ENCODE measurements at places on chromosomes 2 and 18.

- no peak for DNase-seq
These were observed 88.5 kb upstream of the ODC1 start for GRCh38 chr2:10536569-10537133.

- DNase-seq = no peak
These were observed 202.2 kb downstream of the SOX11 start for GRCh38 chr2:5894355-5894754.

DNA sequence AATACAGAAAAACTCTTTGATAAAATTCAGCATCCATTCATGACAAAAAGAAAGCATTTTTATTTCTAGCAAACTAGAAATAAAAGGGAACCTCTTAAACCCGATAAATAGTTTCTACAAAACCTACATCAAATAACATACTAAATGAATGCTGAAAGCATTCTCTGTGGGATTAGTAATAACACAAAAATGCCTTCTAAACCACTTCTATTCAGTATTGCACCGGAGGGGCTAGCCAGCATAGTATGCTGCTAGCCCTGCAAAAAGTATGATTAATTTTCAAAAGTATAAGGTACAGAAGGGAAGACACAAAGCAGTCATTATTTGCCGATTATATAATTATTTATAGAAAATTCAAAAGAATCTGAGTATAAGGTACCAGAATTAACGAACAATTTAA is 145.2 kb downstream of the DTNB start:
- DNase-seq = no peak

- DNase-seq = no peak
These were observed 63.5 kb upstream of the NFE2L2 start for GRCh38 chr2:177328056-177328455.

GRCh38 chr2:137983581-137983980 is 19.3 kb downstream of the HNMT start:
- DNase-seq = no peak
